SJSA1 (cell line): ENCODE measurements at places on chromosomes 2 and 18. TPM values are rescaled to one million over a fixed set of nuclear protein-coding genes. Genes with fewer than 3 reads are reported as not detected.
A peak's percentile ranks its signal among the peaks of the same experiment; 100 is the strongest.

Gene SPC25
- 53.0 and 64.8 TPM in 2 replicates for total RNA-seq

Gene EGR4
- not detected in 2 replicates for total RNA-seq

GRCh38 chr2:190283783-190284182 is 35.8 kb downstream of the HIBCH start:
- H3K27ac ChIP-seq = no peak overlapping the region
- H3K36me3 ChIP-seq = peaks cover 20% of the 10 kb centered on the region
- no peak for DNase-seq
- H3K4me1 ChIP-seq = no peaks in the 10 kb centered on the region
- H3K27me3 ChIP-seq = no peaks in the 10 kb centered on the region

DNA sequence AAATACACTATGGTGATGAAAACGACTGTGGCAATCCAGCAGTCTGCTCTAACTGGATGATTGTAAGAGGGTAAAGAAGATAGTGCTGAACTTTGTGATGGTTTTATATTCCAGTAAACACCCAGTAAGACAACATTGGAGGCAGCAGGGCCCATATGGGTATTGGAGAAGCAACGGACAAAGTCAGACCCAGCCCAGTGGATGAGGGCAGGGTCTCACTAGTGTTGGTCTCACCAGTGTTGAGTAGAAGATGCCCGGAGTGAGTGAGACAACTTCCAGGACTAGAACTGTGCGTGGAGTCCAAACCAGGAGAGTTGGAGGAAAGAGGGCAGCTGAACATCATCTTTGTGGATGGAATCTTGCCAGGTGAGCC is 71.9 kb upstream of the CELF4 start:
- DNase-seq = no peak
- no peaks in the 10 kb centered on the region for H3K4me1 ChIP-seq
- H3K27me3 ChIP-seq = no peaks in the 10 kb centered on the region
- no peak overlapping the region for H3K4me3 ChIP-seq
- no peak overlapping the region for H3K27ac ChIP-seq

GRCh38 chr2:43890855-43891254 is 52.1 kb downstream of the ABCG8 start:
- H3K36me3 ChIP-seq = peaks cover 81% of the 10 kb centered on the region
- no peak overlapping the region for H3K27ac ChIP-seq
- H3K27me3 ChIP-seq = no peaks in the 10 kb centered on the region
- no peak for DNase-seq

- H3K27me3 ChIP-seq = no peaks in the 10 kb centered on the region
- no peaks in the 10 kb centered on the region; the same call in 1 of the 2 replicates for H3K36me3 ChIP-seq
- no peak overlapping the region for H3K27ac ChIP-seq
- no peak overlapping the region for H3K4me3 ChIP-seq
Observed at GRCh38 chr2:199466692-199467065, 8.9 kb upstream of the SATB2 start.

DNA sequence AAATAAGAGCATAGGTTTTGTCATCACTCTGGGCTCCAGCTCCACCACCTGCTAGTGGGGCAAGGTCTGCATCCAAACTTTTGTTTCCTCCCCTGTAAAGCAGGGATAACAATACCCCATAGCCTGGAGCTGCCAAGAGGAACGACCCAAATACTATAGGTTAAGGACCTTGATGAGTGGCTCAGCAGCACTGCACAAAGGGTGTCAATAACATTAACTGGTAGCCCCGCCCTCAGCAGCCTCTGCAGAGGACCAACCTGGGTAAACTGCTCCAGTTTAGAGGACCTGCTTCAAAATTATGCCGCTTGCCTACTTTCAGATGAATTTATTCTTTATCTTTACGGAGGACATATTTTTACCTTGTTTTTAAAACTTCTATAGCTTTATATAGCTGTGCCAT is 65.8 kb upstream of the RIOK3 start:
- DNase-seq = no peak
- H3K27me3 ChIP-seq = no peaks in the 10 kb centered on the region

DNA sequence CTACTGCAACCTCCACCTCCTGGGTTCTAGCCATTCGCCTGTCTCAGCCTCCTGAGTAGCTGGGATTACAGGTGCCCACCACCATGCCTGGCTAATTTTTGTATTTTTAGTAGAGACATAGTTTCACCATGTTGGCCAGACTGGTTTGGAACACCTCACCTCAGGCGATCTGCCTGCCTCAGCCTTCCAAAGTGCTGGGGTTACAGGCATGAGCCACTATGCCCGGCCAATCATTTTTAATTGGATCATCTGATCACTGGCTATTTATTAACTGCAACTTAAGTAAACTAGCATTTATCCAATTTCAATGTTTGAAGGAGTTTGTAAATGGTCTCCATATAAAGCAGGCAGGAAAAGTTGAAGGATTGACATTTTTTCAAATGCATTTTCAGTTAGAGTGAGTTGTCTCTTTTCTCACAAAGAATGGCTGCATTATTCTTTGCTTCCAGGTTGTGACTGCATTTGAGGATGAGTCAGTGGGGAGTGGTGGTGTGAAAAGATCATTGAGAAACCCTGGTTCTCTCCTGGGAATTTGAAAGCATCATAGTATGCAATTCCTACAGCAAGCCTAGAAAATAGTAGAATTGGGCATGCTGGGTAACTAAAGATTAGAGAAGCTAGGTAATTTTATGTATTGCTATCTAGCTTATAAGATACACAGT is 431.1 kb upstream of the ZEB2 start:
- H3K4me1 ChIP-seq = peaks cover 7% of the 10 kb centered on the region
- H3K4me3 ChIP-seq = no peak overlapping the region
- DNase-seq = peak; percentile 18
- peak overlapping the region; percentile 31; the same call in 1 of the 2 replicates for H3K27ac ChIP-seq
- no peaks in the 10 kb centered on the region for H3K27me3 ChIP-seq

Gene IER3IP1
- 43.1 and 45.3 TPM in 2 replicates for total RNA-seq

Gene GPR35
- 0.13 TPM in 1 of 2 replicates, not detected in the other for total RNA-seq

DNA sequence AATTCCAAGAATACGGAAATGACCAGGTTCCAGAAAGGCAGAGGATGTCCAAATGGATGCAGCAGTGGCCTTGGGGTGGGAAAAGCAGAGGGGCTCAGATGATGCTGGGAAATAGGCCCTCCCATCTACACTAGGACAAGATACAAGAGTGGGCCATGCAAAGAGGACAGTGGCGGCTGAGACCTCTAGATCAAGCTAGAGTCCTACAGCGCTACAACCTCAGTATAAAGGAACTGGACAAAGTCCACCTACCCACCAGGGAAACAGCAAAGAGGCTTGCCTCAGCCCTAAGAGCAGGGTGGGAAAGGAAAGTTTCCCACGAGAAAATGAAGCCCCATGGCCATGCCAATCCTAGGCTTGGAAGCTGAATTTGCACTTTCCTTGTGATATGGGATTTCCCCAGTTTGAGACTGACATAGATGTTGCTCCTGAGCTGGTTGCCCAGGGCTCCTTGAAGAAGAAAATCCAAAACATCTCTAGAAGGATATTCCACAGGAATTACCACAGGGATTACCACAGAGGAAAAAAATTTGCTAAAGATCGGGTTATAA is 282.2 kb downstream of the MREG start:
- H3K4me1 ChIP-seq = peaks cover 11% of the 10 kb centered on the region
- H3K27ac ChIP-seq = no peak overlapping the region
- no peaks in the 10 kb centered on the region for H3K27me3 ChIP-seq
- DNase-seq = no peak
- H3K36me3 ChIP-seq = no peaks in the 10 kb centered on the region

GRCh38 chr18:2134364-2134763 is 436.9 kb downstream of the METTL4 start:
- H3K4me1 ChIP-seq = peaks cover 1% of the 10 kb centered on the region
- H3K27ac ChIP-seq = no peak overlapping the region
- DNase-seq = no peak
- H3K27me3 ChIP-seq = no peaks in the 10 kb centered on the region
- H3K4me3 ChIP-seq = no peak overlapping the region

GRCh38 chr2:46943881-46944798 is 28.5 kb upstream of the MCFD2 start:
- peaks cover 24% of the 10 kb centered on the region for H3K4me1 ChIP-seq
- H3K27me3 ChIP-seq = no peaks in the 10 kb centered on the region
- no peak overlapping the region for H3K4me3 ChIP-seq
- no peak for DNase-seq
- peaks cover 31% of the 10 kb centered on the region for H3K36me3 ChIP-seq

DNA sequence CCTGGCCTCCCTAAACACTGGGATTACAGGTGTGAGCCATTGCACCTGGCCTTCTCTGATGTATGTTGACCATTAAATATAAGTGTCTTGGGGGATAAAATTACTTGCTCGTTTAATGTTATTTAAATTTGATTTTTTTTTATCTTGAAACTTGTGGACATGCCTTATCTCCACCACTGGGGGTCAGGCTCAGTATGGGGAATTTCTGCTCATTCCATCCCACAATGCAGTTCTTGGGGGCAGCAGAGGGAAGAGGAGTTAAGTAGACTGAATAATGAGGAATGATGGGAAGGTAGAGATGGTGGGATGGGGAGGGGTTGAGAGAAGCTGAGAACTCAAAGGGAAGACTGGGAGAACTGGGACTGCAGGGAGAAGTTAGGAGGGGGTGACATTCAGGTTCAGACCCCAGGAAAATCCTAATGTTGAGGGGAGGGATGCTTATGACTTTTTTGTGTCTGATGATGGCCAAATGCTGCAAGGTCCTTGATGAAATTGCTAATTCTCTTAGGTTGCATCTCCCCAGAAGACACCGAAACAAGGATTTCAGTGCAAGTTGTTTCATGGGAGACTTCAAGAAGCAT is 174.2 kb downstream of the MIB1 start:
- no peaks in the 10 kb centered on the region; the same call in 1 of the 2 replicates for H3K27me3 ChIP-seq
- no peaks in the 10 kb centered on the region for H3K36me3 ChIP-seq
- no peaks in the 10 kb centered on the region for H3K4me1 ChIP-seq
- no peak overlapping the region for H3K27ac ChIP-seq
- no peak overlapping the region for H3K4me3 ChIP-seq

DNA sequence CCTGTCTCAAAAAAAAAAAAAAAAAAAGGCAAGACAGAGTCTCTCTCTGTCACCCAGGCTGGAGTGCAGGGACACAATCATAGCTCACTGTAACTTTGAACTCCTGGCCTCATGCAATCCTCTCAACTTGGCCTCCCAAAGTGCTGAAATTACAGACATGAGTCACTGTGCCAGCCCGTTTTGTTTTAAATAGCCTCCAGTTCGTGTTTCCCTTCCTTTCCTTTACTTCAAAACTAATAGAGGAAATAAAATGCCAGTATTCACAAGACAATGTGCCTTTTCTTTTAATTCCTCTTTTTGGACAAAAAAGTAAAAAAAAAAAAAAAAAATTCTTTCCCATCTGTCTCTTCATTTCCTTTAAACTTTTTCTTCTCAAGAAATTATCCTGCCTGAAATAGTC is 54.5 kb upstream of the ACMSD start:
- H3K27ac ChIP-seq = no peak overlapping the region
- no peaks in the 10 kb centered on the region for H3K4me1 ChIP-seq
- DNase-seq = no peak
- H3K27me3 ChIP-seq = no peaks in the 10 kb centered on the region
- no peaks in the 10 kb centered on the region for H3K36me3 ChIP-seq

DNA sequence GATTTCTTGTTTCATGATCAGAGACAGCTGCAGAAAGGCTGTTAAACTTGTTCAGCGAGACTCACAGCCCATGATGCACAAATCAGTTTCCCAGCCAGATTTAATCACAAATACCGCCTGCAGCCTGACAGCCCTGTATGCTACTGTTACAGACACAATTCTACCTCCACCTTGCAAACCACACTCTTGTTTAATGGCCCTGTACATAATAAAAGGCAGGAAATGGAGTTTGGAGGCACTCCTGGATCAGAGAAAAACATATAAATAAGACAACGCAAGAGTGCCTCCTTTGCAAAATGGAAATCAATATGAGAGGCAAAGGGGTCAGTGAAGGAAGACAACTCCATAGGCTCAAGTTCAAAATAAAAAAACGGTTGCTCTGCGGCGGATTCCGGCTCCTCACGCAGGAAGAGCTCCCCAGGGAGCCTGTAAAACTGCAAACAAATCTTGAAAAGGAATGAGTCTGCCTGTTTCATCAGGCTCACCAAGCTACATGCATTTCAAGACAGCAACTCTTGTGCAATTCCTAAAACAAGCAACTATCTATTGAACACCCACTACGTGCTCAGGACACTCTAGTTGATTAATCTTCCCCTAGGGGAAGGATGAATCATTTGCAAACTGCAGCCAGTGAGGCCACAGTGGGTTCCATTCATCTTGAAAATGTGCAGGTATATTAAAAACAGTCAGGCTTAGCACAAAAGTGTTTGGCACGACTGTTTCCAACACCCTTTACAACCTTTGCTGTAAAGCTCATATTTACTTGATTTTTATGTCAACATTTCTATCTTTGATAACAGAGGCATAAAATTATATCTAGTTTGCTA is 37.5 kb downstream of the TBC1D8 start:
- H3K4me3 ChIP-seq = no peak overlapping the region
- no peaks in the 10 kb centered on the region for H3K36me3 ChIP-seq
- H3K4me1 ChIP-seq = peaks cover 42% of the 10 kb centered on the region

- H3K36me3 ChIP-seq = no peaks in the 10 kb centered on the region
- no peaks in the 10 kb centered on the region for H3K27me3 ChIP-seq
- no peak overlapping the region for H3K27ac ChIP-seq
- H3K4me1 ChIP-seq = no peaks in the 10 kb centered on the region
Observed at GRCh38 chr18:65017372-65017760, 733.4 kb upstream of the CDH7 start.

DNA sequence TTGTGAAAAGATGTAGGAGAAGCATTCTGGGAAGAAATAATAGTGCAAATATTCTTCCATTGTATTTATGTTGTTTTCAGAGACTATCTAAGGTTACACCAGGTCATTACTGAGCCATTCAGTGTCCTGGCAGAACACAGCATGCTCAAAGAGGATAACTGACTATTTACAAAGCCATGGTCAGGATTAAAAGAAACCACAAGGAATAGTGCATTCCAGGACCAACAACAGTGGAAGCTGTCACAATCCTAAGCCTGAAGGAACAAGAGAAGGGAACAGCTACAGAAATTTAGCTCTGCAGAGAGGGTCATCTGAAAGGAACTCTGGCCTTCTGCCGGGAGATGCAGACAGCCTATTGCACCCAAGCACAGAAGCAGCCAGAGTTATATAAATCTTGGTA is 116.7 kb downstream of the DSC3 start:
- DNase-seq = no peak
- no peaks in the 10 kb centered on the region for H3K27me3 ChIP-seq
- H3K4me1 ChIP-seq = no peaks in the 10 kb centered on the region

DNA sequence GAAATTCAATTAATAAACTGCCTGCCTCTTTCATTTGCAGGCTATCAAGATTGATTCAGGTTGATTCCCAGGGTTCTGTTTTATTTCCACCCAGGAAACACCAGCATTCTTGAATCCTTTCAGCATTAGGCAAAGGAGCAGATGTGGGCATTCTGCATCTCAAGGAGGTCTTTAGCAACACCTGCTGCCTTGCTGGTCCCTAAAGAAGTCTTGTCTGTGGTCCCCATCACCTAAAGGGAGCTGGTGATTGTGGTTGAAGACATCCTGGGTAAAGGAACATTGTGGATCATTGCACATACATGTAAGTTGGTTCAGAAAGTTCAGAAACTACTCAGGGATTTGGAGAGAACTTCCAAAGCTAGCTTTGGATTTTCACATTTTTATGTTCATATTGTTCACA is 78.3 kb downstream of the EVA1A start:
- no peaks in the 10 kb centered on the region for H3K27me3 ChIP-seq
- H3K4me3 ChIP-seq = no peak overlapping the region
- H3K4me1 ChIP-seq = peaks cover 20% of the 10 kb centered on the region
- H3K36me3 ChIP-seq = no peaks in the 10 kb centered on the region
- no peak for DNase-seq
- no peak overlapping the region for H3K27ac ChIP-seq

Gene CMPK2
- total RNA-seq = 0.55 and 3.1 TPM in 2 replicates

Gene C2orf80
- not detected in 2 replicates for total RNA-seq

Gene STARD6
- total RNA-seq = 1.2 TPM in 1 of 2 replicates, not detected in the other

Gene GTF2A1L
- total RNA-seq = 0.11 TPM in 1 of 2 replicates, not detected in the other

Gene PDE1A
- not detected in 2 replicates for total RNA-seq

GRCh38 chr2:239667431-239667985 is 266.7 kb upstream of the HDAC4 start:
- H3K36me3 ChIP-seq = no peaks in the 10 kb centered on the region
- DNase-seq = no peak
- H3K27me3 ChIP-seq = peaks cover 10% of the 10 kb centered on the region

Gene TMEM37
- not detected in 2 replicates for total RNA-seq
